Activated CD4-positive, alpha-beta memory T cell treated with anti-CD3 and anti-CD28 coated beads, Interleukin-2, amount 10 ng/mL, durations not matched to agents 7 days and 5 days (primary cell): ENCODE measurements at places on chromosomes 4 and X.

- DNase-seq = no peak
Measured at GRCh38 chrX:149461746-149462145, 43.4 kb downstream of the IDS start.

GRCh38 chrX:155242300-155242699 lies 22.0 kb downstream of the RAB39B start:
- no peak for DNase-seq

DNA sequence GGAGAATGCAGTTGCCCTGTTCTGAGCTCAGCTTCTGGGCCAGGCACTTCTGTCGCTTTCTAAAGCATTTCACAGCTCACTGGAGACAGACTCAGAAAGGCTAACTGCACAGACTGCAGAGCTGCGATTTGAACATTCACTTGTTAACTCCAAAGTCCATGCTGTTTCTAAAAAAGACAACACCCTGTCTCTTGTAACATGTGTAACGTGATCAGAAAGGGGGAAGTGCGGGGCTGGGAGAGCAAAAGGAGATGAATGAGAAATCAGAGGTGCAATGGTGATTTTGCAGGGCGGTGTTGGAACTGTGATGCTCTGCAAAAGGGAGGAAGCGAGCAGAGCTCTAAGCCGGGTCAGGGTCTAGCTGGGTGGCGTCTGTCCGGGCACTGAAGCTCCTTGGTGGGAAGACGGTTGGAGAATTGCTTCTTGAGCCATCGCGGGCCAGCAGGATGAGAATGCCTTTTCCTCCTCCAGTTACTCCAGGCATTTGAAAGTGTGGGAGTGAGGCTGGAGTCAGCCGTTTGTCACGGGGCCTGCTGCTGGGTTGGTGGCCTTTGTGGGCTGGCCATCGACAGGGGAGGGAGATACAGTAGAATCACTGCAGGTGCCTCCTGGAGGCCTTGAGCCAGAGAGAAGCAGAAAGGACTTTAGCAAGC lies 20.3 kb downstream of the TBC1D14 start:
- DNase-seq = no peak

GRCh38 chrX:134294548-134294947 lies 57.6 kb downstream of the CCDC160 start:
- DNase-seq = no peak

DNA sequence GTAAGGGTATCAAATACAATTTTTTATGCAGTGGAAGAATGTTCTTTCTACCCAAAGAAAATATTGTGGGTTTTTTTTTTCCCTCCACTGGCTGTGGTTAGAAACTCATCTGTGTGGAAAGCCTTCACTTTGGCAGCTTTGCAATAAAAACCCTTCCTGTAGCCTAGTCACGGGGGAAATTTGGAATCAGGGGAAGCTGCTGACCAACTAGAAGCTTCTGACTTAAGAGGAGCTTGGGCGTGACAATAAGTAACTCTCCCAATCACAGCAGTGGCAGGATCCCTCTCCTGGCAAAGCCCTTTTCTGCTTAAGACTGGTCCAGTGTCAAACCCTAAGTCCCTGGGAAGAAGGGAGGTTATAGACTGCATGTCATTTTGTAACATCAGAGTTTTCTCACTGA lies 87.9 kb downstream of the LRRC66 start:
- no peak for DNase-seq

GRCh38 chr4:108810087-108810486 lies 47.2 kb upstream of the ETNPPL start:
- no peak for DNase-seq

DNA sequence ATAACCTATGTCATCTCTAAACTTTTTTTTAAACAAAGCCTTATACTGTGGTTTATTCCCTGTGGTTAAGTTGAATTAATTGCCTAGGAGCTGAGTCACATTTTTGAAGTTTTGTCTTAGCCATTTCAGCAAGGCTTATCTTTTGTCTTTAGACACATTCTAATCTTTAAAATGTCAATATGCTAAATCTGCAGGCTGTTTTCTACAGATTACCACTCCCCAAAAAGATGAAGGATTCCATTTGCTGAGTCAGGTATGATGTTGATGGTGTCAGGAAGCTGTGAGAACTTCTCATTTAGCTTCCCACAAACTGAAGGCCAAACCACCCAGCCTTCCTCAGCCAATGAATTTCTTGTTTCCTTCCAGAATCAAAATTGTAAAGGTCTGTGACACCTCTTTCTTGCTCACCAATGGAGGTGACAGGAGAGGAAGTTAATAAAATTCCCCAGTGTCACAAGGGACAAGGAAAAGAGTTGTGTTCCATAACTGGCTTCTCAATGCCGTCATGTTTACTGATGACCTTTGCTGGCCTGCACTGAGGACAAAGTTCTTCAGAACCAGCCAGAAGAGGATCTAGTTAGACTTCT lies 3.7 kb upstream of the CXCL6 start:
- no peak for DNase-seq

- no peak for DNase-seq
Measured at GRCh38 chr4:163172647-163173046, 6.0 kb upstream of the NAF1 start.
